ENCODE measurements at places on chromosomes 3 and 15.

GRCh38 chr3:74000725-74001124 lies 376.0 kb upstream of the PDZRN3 start:
- DNase-seq = no peak

DNA sequence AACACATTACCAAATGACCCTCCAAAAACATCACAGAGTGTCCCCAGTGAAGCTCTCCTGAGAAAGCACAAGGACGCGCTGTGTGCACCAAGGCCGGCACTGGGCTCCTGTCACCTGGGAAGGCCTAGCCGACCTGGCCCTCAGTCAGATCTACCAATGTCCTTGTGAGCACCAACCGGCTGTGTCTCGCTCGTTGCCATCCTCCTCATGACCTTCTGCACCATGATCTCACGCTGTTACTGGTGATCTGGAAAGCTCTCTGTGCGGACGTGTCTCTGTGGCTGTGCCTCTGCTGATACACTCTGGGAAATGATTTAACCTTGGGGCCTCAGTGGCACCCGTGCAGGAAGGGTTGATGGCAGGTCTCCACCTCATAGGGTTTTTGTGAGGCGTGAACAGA lies 24.2 kb downstream of the ZXDC start:
- no peak for DNase-seq

GRCh38 chr3:135440746-135441145 lies 524.8 kb upstream of the PPP2R3A start:
- no peak for DNase-seq

GRCh38 chr3:177196456-177197040 lies 734 bp downstream of the TBL1XR1 start:
- peak; percentile 20 for DNase-seq

- DNase-seq = peak; percentile 95
Observed at GRCh38 chr3:79167651-79168416, 600.0 kb downstream of the ROBO1 start.

- peak; percentile 25 for DNase-seq
Observed at GRCh38 chr3:164236851-164237250, 841.4 kb downstream of the SI start.

Measured in PC-3 (cell line).